Hippocampal formation (tissue), 2 donors: ENCODE measurements at places on chromosomes 2 and 18.

DNA sequence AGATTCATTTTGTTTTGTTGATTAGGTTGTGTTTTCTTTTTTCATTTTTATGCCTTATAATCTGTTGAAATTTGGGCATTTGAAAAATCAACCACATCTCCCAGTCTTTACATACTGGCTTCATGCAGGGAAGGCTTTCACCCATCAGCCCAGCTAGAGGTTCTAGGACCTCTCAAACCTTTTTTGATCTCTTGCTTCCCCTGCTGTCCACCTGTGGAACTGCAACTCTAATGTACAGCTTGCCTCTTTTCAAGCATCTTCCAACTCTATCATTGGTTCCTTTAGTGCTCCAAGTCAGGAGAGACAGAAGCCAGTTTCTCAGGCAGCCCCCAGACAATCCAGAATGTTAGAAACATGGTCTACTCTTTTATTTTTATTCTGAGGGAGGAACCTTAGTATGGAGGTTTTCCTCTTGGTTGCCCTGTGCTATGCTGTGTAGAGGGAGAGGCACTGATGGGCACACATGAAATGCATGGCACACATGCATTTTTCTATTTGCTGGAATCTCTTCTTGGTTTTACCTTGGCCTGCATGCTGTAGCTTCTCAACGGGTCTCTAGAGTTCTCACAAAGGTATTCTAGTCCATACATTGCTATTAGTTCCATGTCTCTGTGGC is 107.2 kb upstream of the L3MBTL4 start:
- DNase-seq, result no peak

- DNase-seq, result no peak
These were observed 258.4 kb downstream of the CD226 start for GRCh38 chr18:69689121-69689759.

DNA sequence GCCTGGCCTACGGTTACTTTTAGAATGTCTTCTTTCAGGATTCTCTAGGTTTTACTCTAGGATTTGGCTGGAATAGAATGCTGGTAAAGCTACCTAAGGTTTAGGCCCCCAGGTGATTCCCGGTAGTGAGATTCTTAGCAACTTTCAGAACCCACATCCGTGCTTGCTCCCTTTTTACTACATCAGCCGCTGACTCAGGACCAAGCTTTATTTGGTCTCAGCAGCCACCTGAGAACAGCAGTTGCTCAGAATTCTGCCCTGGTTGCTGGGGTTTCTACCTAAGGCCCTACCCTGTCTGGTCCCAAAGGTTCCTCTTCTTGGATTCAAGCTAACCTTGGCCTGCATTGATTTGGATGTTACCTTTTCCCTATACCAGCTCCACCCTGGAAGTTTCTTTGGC is 36.1 kb upstream of the NDUFV2 start:
- DNase-seq, result no peak

DNA sequence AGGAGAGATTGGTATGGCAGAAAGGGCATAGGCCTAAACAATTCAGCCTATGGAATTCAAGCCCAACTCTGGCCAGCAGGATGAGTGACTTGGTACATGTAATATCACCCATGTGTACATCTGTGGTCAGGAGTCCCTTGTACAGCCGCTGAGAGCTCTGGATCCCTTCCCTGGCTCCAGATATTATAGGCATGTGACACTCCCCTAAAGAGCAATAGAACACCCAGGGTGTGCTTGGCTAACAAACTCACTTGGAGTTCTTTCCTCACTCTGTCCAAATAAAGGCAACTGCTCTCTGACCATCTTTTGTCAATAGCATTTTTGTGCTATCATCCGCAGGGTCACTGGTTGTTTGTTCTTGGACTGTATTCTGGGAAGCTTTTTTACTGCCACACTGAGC is 197.4 kb upstream of the NCKAP5 start:
- DNase-seq, result no peak
